ENCODE measurements at places on chromosomes 1 and 21.
A peak's percentile ranks its signal among the peaks of the same experiment; 100 is the strongest.

- no peak for DNase-seq
These were observed 11.0 kb downstream of the SFPQ start for GRCh38 chr1:35181790-35182455.

GRCh38 chr1:150765296-150765976, at the start of gene CTSS:
TSS of gene CTSS (minus strand) at chr1:150765778. CDS start at chr1:150764763, 1,015 bp downstream.
- no peak for DNase-seq

- no peak for DNase-seq
These were observed 7.0 kb upstream of the TRIM45 start for GRCh38 chr1:117128323-117129079.

GRCh38 chr1:178537382-178538090, 24.6 kb downstream of the TEX35 start:
- DNase-seq: no peak

GRCh38 chr1:183898001-183898396, 93.1 kb downstream of the RGL1 start:
- no peak for DNase-seq

DNA sequence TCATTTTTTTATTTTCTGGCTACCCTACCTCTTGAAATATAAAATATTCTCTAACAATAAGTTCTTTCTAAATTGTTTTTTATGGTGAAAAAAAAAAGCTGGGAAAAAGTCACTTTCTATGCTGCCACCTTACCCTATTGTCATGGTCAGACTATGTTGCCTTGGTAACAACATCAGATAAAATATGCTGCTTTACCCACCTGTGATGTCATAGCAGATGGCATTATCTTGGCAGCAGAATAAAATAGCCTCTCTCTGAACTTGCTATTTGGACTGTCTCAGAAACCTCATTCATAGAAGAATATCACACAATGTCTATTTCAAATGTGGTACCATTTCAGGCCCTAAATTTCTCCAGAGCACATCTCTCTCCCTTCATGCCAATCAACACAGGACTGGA, 69.6 kb upstream of the SGIP1 start:
- DNase-seq: no peak

DNA sequence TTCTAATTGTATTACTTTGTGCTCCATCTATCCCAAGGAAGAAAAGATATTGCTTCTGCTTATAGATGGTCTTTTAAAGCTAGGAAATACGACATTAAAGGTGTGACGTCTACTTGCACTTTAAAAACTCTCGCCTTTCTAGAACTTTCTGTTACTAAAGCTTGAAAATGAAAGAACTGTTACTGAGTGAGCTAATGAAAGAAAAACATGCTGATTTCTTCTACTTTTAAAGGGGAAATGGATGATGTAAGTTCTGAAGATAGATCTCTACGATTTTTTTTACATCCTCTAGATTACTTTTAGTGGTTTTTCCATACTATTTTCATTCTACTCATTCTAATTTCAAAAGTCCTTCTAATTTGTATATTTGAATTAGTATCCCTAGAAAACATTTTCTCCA, 387.5 kb downstream of the USP25 start:
- DNase-seq: no peak

DNA sequence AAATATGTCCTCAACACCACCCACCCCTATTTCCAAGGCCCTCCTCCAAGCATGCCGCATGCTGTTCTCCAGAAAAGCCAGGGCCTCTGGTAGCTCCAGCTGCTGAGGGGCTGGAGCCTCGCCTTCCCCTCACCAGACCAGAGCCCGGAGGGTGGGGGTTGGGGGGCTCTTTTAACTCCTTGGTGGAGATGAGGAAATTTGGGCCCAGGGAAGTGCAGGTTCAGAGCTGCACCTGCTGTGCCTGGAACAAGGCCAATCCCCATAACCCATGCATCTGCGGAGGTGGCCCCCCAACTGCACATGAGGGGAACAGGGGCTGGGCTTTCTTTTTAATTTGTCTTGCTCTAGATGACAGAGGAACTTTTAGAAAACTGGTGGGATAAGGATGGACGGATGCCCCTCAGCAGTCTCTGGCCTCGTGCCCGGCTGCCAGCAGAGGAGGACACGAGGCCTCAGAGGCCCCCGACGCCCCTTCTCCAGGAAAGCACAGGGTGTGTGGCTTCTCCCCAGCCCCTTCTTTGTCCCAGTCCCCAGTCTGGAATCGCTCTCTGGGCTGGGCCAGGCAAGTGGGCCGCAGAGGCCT, 550 bp upstream of the SELENON start:
- DNase-seq: no peak

GRCh38 chr1:119590393-119590792, 57.7 kb downstream of the ZNF697 start:
- no peak for DNase-seq

DNA sequence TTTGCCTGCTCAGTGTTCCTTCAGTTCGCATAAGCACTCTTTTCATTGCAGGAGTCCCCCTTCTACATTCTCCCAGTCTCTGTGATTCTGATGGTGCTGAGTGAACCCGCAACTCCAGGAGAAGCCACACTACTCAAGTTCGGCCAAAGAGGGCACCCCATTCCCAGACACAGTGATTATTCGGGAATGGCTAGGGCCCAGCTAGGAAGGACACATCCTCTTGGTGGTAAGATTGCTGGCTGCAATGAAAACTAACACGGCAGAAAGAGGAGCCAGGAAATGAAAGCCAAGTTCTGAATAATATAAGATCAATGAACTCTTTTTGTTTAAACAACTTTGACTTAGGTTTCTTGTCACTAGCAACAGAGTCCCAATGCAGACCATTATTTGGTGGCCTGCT, 14.9 kb downstream of the CREG1 start:
- no peak for DNase-seq

GRCh38 chr21:17679002-17679600, 66.4 kb upstream of the BTG3 start:
- DNase-seq: peak; percentile 16

- no peak for DNase-seq
These were observed 7.6 kb upstream of the CNN3 start for GRCh38 chr1:94934551-94934950.

DNA sequence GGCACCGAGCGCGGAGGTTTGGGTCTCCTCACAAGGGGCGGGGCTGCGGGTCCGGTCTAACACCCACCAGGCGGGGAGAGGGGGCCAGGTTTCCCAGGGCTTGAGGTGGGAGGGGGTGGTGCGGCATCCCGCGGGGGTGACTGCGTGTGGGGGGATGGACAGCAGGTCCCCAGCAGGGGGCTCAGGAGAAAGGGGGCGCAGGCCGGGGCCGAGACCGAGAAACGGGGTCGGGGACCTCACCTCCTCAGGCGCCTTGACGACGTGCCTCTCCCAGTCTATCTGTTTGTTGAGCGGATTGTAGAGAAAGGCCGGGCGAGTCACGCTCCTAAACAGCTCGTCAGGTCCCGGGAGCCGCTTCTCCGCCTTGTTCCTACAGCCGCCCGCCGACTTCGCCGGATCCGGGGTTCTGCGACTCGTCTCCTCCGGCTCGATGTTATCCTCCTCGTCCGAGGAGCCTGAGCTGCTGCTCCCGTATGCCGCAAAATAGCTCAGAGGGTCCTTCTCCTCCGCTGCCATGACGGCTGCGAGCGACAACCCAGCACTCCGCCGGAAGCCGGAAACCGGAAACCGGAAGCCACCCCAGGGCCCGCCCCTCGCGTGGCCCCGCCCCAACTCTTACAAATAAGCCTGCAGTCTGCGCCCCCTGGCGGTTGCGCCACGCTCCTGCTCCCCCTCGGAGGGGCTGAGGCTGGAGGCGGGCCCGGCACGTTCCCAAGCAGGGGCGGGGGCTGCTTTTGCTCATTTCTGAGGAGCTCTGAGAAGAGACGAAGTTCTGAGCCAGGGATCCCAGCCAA, at the start of gene C1orf52:
Gene C1orf52, minus strand, starts transcription at position 545 of the 794 bp plus-strand sequence. Its CDS starts 29 bp downstream, at position 516.
- DNase-seq: peak; percentile 90

- no peak for DNase-seq
These were observed 6.3 kb upstream of the SRRM1 start for GRCh38 chr1:24636661-24637357.
